Endothelial cell of umbilical vein (primary cell): ENCODE measurements at places on chromosomes 2 and 18. TPM values are rescaled to one million over a fixed set of nuclear protein-coding genes. Genes with fewer than 3 reads are reported as not detected.

DNA sequence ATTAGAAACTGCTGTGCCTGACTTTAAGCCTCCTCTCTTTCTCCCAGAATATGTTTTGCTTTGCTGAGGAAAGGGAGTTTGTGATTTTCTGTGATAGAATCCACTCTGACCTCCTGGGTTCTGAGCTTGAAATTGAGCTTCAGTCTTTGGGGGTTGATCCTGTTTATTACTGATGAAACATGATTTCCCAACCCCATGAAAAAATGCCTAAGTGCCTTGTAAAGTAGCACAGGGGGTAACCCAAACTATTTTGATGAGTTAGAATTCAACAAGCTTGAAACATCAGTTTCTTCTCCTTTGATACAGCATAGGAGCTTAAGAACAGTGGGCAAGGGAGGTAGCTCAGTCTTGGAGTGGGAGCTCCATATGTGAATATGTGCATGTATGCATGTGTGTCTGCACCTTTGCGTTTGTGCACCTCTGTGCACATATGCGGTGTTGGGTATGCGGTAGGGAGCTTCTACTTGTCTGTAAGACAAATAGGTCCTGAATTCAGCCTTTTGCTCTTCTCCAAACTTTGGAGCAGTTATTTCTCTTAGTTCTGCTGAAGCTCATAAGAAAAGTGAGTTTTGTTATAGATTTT is 364.6 kb downstream of the OSR1 start:
- DNase-seq: no peak
- no peak overlapping the region for H3K27ac ChIP-seq
- no peaks in the 10 kb centered on the region for H3K4me1 ChIP-seq
- H3K36me3 ChIP-seq: no peaks in the 10 kb centered on the region
- H3K27me3 ChIP-seq: no peaks in the 10 kb centered on the region

- H3K4me1 ChIP-seq: no peaks in the 10 kb centered on the region
- H3K4me3 ChIP-seq: no peak overlapping the region
- H3K27me3 ChIP-seq: peaks cover 8% of the 10 kb centered on the region
- no peaks in the 10 kb centered on the region for H3K36me3 ChIP-seq
- H3K27ac ChIP-seq: no peak overlapping the region
Observed at GRCh38 chr18:13289481-13290205, 71.1 kb downstream of the LDLRAD4 start.

DNA sequence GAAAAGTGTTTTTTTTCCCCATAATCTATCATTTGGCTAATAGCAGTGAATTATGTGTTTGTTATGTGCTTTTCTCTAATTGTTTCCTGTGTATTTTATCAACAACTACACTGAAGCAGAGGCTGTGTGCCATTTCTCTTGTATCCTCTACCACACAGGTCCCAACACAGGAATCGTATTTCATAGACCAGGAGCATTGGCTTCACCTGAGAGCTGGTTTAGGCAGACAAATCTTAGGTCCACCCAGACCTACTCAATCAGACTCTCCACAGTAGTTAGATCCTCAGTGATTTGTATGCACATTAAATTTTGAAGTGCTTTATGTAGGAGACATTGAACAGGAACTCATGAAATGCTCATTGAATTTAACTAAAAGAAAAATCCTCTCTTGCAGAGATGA is 109.2 kb downstream of the FSHR start:
- no peaks in the 10 kb centered on the region for H3K36me3 ChIP-seq
- H3K27ac ChIP-seq: no peak overlapping the region
- no peak for DNase-seq

- no peaks in the 10 kb centered on the region for H3K27me3 ChIP-seq
- no peak overlapping the region for H3K27ac ChIP-seq
Observed at GRCh38 chr2:117199511-117199910, 615.0 kb upstream of the DDX18 start.

Gene KIF1A
- 0.64 TPM in 1 of 2 replicates, not detected in the other for total RNA-seq

DNA sequence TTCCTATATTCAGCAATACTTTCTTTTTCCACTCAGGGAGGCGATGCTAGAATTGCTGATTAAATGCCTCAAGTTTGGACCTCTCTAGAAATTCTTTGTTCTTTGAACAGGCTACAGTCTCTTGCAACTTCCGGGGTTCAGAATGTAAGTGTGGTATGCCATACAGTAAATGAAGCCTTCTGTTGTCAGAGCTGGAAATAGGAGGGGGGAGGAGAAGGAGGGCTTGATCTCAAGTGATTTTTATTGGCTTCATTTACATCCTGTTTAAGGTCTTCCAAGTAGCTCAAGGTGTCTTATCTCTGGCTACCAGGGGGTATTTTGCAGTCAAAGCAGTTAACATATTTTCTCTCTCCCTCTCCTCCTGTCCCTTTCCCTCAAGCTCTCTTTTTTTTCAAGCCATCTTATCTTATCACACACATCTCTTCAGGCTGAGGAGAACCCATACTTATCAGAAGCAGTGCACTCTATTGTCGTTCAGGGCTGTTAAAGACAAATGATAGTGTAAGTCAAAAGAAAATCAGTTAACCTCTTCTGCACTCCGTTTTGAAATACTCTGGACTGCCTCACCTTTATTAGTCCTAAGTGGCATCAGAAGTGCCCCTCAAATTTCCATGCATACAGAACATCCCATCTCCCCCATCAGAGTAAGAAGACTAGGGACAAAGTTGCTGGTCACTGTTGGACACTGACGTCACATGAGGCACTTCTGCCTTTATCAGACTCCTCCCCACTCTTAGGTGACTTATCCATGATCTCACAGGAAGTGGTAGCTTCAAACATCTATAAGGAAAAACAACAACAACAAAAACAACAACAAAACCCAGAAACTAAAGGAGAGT is 112.2 kb downstream of the ZNF521 start:
- no peaks in the 10 kb centered on the region for H3K36me3 ChIP-seq
- H3K27me3 ChIP-seq: no peaks in the 10 kb centered on the region
- peaks cover 60% of the 10 kb centered on the region for H3K4me1 ChIP-seq
- DNase-seq: peak; percentile 91
- no peak overlapping the region for H3K4me3 ChIP-seq
- H3K27ac ChIP-seq: peak overlapping the region; percentile 19

DNA sequence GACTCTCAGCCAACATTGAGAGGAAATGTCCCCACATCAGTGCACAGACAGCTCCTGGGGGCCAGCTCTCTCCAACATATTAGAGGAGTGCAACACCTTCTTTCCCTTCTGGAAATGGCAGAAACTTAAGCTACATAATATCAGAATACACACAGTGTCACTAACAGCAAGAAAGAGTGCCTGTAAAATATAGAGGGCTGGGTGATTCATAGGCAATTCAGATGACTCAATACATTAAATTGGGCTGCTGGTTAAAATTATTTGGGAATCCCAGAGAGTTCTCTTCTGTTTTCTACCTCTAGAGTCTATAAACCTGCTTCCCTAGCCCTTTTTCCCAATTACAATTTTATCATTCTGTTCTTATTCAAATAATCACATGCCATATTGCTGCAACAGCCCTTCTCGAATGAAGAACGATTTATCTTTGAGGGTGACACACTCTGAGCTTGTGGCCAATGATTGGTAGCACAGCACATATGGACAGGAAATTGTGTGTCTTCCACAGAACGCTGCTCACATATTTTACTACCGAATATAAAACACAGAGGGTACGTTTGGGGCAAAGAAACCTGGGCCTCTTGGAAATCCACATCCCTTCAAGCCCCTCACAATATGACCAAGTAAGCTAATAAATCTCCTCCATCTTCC is 381.2 kb downstream of the MBD2 start:
- no peak overlapping the region for H3K4me3 ChIP-seq
- H3K36me3 ChIP-seq: no peaks in the 10 kb centered on the region
- no peak overlapping the region for H3K27ac ChIP-seq
- no peaks in the 10 kb centered on the region for H3K27me3 ChIP-seq

GRCh38 chr2:20506201-20506685 is 59.4 kb downstream of the RHOB start:
- no peaks in the 10 kb centered on the region for H3K27me3 ChIP-seq
- H3K27ac ChIP-seq: no peak overlapping the region
- H3K36me3 ChIP-seq: no peaks in the 10 kb centered on the region

DNA sequence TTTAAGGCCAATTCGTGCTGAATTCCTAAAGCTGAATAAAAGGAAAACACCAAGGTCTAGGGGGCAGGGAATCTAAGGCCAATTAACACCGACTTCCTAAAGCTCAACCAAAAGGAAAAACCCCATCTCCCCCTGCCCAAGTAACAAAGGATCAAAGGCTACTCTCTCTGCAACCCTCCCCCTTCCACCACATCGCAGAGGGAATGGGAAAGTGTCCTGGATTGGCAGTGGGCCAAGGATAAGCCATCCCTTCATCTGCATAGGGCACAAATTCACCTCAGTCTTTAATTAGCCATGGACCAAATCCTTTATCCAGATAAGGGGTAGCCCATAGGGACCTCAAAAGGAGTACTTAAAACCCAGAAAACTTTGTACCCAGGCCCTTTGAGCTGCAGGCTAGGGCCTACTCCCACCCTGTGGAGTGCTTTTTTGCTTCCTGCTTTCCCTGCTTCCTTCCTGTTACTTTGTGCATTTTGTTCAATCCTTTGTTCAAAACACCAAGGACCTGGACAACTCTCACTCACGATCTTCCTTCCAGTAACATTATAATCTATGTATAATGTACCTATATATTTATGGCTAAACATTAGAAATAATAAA is 2119.8 kb upstream of the CELF4 start:
- peak; percentile 2 for DNase-seq
- H3K27ac ChIP-seq: no peak overlapping the region
- H3K36me3 ChIP-seq: no peaks in the 10 kb centered on the region
- no peak overlapping the region for H3K4me3 ChIP-seq

GRCh38 chr2:238097988-238098871 is 1.9 kb upstream of the ESPNL start:
- peak; percentile 79 for DNase-seq
- H3K36me3 ChIP-seq: no peaks in the 10 kb centered on the region
- H3K27ac ChIP-seq: no peak overlapping the region
- no peaks in the 10 kb centered on the region for H3K4me1 ChIP-seq

DNA sequence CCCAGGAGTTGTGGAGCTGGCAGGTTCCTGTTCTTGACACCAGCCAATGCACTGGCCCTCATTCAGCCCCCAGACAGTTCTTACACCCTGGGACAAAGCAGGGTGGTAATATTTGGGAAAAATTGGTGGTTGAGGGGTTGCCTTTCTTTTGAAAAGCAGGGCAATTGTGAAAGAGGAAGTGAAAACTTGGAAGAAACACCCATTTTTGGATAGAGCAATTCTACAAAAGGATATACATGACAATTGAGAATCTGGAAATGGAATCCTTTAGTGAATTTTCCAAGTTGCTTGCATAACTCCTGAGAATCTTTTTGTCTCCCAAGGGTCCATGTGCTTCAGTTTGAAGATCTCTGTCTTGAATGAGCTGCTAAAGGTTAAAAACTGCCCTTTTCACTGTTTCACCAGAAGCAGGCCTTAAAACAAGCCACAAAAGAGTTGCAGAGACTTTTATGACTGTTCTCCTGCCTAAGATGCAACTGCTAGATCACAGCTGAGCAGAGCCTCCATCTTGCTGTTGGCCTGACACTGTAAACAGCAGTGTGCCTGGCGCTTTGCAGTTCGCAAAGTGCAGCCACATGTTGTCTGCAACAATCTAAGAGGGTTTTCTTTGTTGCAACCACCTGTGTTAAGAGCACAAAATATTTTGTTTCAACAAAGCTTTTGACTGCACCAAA is 11.8 kb downstream of the COL4A4 start:
- H3K36me3 ChIP-seq: no peaks in the 10 kb centered on the region
- no peak overlapping the region for H3K4me3 ChIP-seq
- no peaks in the 10 kb centered on the region for H3K4me1 ChIP-seq
- no peaks in the 10 kb centered on the region for H3K27me3 ChIP-seq
- no peak overlapping the region for H3K27ac ChIP-seq
- no peak for DNase-seq

GRCh38 chr2:216903470-216903869 is 43.6 kb upstream of the TNP1 start:
- H3K4me1 ChIP-seq: no peaks in the 10 kb centered on the region
- H3K27ac ChIP-seq: no peak overlapping the region
- no peaks in the 10 kb centered on the region for H3K36me3 ChIP-seq
- H3K4me3 ChIP-seq: no peak overlapping the region
- no peak for DNase-seq

Gene ANKRD29
- 1.2 and 2.6 TPM in 2 replicates for total RNA-seq

DNA sequence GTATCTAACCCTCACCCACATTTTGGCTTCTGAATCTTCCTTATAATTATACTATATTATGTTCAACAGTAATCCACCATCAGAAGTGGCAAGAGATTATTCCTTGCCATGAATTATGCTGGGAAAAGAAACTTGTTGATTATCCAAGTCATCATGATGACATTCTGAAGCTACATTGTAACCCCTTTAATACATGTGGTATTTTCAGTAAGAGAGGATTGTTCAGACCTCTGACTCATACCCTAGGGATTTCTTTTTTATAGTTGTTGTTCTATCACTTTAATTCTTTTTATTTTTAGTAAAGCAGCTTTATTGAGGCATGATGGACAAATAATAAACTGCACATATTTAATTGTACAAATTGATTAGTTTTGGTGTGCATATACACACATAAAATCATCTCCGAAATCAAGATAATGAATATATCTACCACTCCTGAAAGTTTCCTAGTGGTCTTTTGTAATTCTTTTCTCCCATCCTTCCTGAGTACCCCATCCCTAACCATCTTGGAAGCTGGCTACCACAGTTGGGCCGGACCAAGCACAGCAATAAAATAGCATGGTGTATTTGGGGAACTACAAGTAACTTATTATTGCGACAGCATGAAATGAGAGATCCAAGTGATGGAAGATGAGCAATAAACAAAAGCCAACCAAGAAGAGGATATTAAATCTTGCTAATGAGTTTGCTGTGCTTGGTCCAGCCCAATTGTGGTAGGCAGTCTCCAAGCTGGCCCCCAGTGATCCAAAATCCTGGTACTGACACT is 159.9 kb downstream of the BARD1 start:
- no peaks in the 10 kb centered on the region for H3K27me3 ChIP-seq
- no peaks in the 10 kb centered on the region for H3K36me3 ChIP-seq
- no peaks in the 10 kb centered on the region for H3K4me1 ChIP-seq
- H3K27ac ChIP-seq: no peak overlapping the region
- no peak overlapping the region for H3K4me3 ChIP-seq
- no peak for DNase-seq

Gene KCNJ13
- total RNA-seq: not detected in 2 replicates

GRCh38 chr18:55376387-55376786 is 211.6 kb downstream of the TCF4 start:
- H3K27ac ChIP-seq: no peak overlapping the region
- no peaks in the 10 kb centered on the region for H3K27me3 ChIP-seq
- H3K4me3 ChIP-seq: no peak overlapping the region
- peaks cover 2% of the 10 kb centered on the region for H3K36me3 ChIP-seq
- no peak for DNase-seq
- peaks cover 3% of the 10 kb centered on the region for H3K4me1 ChIP-seq

GRCh38 chr2:3659447-3660432 is 1.7 kb downstream of the ALLC start:
- H3K4me1 ChIP-seq: no peaks in the 10 kb centered on the region
- H3K4me3 ChIP-seq: no peak overlapping the region
- DNase-seq: no peak
- no peaks in the 10 kb centered on the region for H3K36me3 ChIP-seq
